HS-5 (cell line): ENCODE measurements at places on chromosomes 16 and 17.
A peak's percentile ranks its signal among the peaks of the same experiment; 100 is the strongest.

GRCh38 chr17:57773557-57773956, 28.5 kb upstream of the CCDC182 start:
- DNase-seq, result no peak

- no peak for DNase-seq
These were observed 3.0 kb upstream of the TMEM204 start for GRCh38 chr16:1530349-1530882.

DNA sequence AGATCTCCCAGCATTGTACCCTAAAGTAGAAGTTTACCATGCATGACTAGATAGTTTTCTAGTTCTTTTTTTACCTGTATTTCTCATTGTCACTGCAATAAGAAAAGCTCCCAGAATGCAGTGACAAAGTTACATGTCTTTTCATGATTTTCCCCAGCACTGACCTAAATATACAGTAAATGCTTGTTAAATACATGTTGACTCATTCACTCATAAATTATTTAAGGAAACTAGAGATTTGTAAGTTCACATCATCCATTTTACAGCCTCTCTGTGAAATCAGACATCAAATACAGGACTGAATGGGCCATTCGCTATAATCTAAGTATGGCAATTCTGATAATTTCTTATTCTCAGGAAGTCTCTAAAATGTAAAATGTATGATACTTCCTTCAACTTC, 258.9 kb upstream of the AXIN2 start:
- DNase-seq, result no peak

DNA sequence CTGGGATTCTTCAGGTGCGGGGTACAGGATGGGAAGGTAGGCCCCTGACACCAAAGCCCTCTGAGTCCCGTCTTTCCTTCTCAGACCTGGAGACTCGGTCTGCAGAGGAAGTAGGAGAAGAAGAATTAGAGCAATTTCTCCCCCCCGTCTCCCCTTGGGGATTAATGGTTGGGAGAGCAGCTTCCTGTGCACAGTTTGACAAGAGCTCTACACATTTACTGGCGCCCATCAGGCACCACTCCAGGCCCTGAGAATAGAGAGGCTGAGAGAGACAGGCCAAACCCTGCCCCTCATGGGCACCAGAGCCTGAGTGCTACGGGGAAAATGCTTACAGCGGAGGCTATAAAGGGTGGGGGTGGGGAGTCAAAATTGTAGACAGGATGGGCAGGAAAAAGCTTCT, 3.5 kb upstream of the C16orf74 start:
- no peak for DNase-seq

DNA sequence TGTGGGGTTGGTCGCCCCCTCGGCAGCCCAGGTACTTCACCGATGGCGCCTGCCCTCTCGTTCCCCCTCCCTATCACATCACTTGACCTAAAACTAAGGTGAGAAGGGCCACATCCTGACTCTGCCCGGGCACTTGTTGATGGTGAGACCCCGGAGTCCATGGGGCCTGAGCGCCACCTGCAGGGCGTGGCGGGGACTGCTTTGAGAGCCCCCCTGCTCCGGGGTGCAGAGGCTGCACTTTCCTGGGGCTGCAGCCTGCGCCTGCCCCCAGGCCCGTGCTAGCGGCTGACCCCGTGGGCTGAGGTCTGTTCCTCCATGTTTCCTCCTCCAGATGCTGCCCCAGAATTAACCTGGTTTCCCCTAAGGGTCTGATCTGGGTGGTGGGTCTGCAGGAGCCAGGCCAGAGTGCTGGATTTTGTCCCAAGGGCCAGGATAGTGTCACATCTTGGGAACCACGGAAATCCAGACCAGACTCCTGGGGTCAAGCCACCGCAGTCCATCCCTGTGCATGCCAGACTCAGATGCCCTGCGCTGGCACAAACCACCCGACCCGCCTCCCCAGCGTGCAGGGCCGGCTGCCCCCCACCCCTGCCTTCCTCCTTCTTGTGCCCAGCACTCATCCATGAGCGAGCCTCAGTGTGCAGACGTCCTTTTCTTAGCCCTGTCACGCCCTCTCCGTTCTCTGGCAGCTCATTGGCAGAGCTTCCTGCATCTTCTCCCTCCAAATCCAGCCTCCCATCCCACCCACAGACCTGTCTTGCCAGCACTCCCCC, 2.7 kb downstream of the NDUFAF8 start:
- DNase-seq, result no peak

GRCh38 chr16:88920618-88921590, 54.4 kb upstream of the PABPN1L start:
- DNase-seq, result no peak

DNA sequence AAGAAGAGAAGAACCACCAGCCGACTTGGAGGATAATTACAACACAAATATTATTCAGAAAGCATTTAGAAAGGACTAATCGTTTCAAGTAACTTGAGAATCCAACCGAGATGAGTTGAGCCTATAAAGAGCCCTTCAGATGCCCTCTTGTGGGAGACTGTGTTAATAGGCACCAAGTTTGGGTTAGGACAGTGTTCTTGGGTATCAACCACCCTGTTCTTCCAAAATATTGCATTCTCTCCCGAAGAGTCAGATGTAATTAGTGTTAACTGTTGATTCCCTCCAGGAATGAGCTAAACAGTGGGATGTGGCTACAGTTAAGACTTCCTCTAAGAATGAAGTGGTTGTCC, 87.8 kb upstream of the NOL11 start:
- peak; percentile 24 for DNase-seq

DNA sequence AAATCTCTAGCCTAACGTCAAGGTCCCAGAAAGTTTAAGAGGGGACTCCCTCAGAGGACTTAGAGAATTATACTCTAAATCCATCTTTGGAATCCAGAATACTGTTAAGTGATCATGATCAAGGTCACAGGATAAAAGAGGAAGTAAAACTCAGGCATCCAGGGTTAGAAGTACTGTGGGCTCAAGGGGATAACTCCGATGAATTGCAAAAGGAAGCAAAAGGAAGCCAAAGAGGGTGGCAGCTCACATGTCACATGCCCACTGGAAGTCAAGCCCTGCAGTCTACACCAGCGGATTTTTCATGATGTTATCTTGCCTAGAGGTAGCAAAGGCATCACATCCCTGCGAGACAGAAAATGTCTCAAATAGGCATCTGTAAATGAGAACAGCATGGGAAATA, 3.8 kb downstream of the ZNF821 start:
- no peak for DNase-seq

GRCh38 chr16:62130101-62130500, 93.9 kb upstream of the CDH8 start:
- no peak for DNase-seq

DNA sequence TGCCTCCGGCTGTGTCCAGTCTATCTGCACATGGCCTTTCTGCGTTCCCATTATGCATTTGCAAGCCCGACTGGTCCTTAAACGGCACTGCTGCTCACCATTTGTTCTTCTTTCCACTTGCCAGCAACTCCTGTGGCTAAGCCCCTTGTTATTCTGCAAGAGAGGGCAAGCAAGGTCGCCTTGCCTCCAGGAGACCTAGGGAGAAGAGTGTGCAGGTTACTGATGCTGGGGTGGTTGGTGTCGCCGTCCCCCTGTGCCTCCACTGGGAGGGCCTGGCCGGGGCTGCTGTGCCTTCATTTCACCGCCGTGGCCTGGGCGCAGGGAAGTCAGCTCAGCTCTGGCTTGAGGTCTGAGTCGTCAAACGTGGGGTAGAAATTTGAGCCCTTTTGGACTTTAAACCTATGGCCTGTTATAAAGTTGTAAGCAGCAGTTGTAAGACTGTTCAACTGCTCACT, 12.7 kb downstream of the SLC6A4 start:
- DNase-seq, result no peak

- DNase-seq, result no peak
These were observed 89.0 kb upstream of the DNAH17 start for GRCh38 chr17:78665952-78666920.

- no peak for DNase-seq
These were observed 72.3 kb downstream of the SEC14L1 start for GRCh38 chr17:77212833-77213777.

- no peak for DNase-seq
These were observed 33.2 kb downstream of the CYB5D2 start for GRCh38 chr17:4175921-4176807.

GRCh38 chr17:31291820-31292219, 5.2 kb downstream of the OMG start:
- DNase-seq, result no peak

DNA sequence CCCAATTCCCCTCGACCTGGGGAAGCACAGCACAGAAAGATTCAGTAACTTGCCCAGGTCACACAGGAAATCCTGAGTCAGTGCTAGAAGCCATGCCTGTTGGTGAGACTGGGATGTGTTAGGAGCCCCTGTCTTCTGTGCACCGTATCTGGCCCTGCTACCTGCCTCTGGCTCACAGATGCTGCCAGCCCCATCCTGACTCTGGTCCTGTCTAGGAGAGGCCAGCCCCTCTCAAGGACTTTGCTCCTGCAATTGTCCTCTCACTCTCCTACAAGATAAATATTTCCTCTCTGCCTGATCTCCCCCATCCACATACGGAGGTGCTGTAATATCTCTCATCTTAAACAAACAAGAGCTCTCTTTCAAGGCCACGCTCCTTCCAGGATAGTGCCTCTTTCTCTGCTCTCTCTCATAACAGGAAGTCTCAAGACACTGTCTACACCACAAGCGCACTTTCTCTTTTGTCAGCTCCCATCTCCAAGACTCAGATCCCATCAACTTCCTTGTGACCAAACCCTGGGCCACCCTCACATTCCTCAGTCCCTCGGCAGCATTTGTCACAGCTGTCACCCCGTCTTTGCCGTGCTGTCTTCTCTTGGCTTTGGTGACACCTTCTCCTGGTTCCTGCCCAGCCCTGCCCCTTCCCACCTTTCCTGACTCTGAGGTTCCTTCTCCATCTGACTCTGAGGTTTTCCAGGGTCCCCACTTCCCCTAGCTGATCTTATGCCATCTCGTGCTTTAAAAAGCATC, 1.9 kb downstream of the SLC13A2 start:
- DNase-seq, result no peak

- DNase-seq, result no peak
These were observed 1.3 kb downstream of the ARMC5 start for GRCh38 chr16:31460582-31461002.

DNA sequence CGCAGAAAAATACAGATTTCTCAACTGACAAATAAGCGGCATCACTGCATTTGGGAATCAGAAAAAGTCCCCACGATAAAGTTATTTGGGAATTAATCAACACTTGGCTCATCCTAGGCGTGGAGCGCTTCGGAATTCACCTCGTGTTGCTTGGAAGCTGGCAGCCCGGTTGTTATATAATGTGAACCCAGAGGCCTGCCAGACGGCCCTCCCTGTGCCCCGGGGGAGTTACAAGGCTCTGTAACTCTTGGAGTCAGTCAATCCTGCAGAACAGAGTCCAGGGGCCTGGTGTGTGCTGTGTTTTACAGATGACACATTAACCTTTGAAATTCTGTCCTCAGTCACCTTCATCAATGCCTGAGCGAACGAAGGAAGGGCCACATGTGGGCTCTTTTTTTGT, 111.1 kb downstream of the PITPNC1 start:
- DNase-seq, result no peak

DNA sequence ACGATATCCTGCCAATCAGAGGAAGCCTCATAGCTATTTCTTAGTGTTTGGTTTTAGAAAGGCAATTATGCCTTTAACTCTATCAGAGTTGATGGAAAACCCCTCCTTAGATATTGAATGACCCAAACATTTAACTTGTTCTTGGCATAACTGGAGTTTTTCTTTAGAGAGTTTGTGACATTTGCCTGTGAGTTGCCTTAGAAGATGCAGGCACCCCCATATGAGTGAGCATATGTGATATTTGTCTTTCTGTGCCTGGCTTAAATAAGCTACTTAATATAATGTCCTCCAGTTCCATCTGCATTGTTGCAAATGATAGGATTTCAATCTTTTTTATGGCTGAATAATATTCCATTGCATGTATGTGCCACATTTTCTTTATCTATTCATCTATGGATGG, 19.6 kb upstream of the B4GALNT2 start:
- no peak for DNase-seq

DNA sequence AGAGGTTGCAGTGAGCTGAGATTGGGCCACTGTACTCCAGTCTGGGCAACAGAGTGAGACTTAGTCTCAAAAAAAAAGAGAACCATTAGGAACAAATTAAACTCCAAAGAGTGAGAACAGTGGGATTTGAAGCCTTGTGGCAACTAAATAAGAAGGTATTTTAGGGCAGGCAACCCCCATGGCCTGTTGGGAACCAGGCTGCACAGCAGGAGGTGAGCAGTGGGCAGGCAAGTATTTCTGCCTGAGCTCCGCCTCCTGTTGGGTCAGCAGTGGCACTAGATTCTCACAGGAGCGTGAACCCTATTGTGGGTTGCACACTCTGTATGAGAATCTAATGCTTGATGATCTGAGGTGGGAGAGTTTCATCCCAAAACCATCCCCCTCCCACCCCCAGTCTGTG, 57.6 kb upstream of the MED9 start:
- DNase-seq, result no peak

GRCh38 chr17:42221886-42222745, 27.8 kb upstream of the GHDC start:
- no peak for DNase-seq

DNA sequence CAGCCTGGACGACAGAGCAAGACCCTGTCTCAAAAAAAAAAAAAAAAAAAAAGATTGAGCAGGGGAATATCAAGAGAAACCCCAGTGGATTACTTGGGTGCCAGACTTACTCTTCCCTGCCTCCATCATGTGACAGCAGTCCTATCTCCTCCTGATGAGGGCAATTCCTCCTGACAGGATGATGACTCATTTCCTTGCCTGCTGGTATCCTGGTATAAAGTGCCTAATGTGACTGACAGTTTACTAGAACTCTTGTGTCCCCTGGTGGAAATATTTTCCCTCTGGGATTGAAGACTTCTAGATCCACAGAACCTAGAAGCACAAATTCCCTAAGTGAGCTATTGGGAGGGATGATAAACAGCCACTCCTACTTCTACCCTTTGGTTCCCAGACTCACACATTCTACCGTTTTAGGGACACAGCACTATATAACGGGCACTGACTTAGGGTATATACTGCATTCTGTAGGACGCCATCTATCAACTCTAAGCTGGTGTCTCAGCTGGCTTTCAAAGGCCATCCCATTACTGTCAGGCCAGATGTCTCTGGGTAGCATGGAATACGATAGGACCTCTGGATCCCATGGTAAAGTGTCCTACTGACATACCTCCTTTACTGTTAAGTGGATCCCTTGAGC, 114.6 kb upstream of the MED13 start:
- peak; percentile 76 for DNase-seq

- no peak for DNase-seq
These were observed 1.8 kb upstream of the HOXB8 start for GRCh38 chr17:48616717-48617470.

- DNase-seq, result no peak
These were observed 30.0 kb downstream of the SRCIN1 start for GRCh38 chr17:38575781-38576180.

- no peak for DNase-seq
These were observed 474 bp downstream of the CLN3 start for GRCh38 chr16:28491230-28491969.
